ENCODE measurements at places on chromosomes 2 and 18. TPM values are rescaled to one million over a fixed set of nuclear protein-coding genes. Genes with fewer than 3 reads are reported as not detected.

The ALLC gene
- not detected for polyA plus RNA-seq

GRCh38 chr2:55229221-55229620 lies 2.9 kb downstream of the CLHC1 start:
- no peak for DNase-seq

GRCh38 chr2:671787-672605 lies 5.2 kb downstream of the TMEM18 start:
- no peak for DNase-seq

The FER1L5 gene
- polyA plus RNA-seq: not detected

GRCh38 chr2:49832555-49832954 lies 678.2 kb upstream of the FSHR start:
- DNase-seq: no peak

The TRIM43 gene
- not detected for polyA plus RNA-seq

The EFEMP1 gene
- polyA plus RNA-seq: 0.05 TPM

Measured in K562 (cell line).